ENCODE measurements at places on chromosomes 16 and 17.

- no peak for ATAC-seq
Observed at GRCh38 chr16:69618307-69618706, 52.5 kb downstream of the NFAT5 start.

GRCh38 chr17:2724784-2725164, 13.2 kb upstream of the CLUH start:
- ATAC-seq: peak; percentile 78

GRCh38 chr17:16820979-16821543, 131.0 kb downstream of the CCDC144A start:
- ATAC-seq: no peak

GRCh38 chr17:6413065-6413464, 21.9 kb downstream of the AIPL1 start:
- peak; percentile 21 for ATAC-seq

- no peak for ATAC-seq
Observed at GRCh38 chr17:21475571-21475970, 99.4 kb downstream of the KCNJ12 start.

GRCh38 chr17:3622977-3623594, 13.0 kb downstream of the SHPK start:
- ATAC-seq: no peak

DNA sequence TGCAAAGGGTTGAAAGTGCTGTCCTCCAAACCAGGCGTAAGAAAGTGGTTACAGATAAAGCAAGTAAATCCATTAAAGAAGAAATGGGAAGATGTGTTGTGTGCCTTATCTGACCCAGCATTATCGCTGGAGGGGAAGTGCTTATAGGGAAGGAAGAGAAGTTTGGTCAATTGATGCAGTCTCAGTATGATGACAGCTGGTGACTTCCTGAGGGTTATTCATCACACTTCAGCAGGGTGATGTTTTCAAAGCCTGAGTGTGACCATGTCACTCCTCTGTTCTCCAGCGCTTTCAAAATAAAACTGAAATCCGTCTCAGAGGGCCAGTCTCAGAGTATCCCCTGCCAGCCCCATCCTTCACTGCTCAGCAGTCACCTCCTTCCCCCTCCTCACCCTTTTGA, 505.4 kb upstream of the RBFOX1 start:
- no peak for ATAC-seq

- ATAC-seq: peak; percentile 49
Observed at GRCh38 chr17:63700528-63701455, 867 bp upstream of the LIMD2 start.

DNA sequence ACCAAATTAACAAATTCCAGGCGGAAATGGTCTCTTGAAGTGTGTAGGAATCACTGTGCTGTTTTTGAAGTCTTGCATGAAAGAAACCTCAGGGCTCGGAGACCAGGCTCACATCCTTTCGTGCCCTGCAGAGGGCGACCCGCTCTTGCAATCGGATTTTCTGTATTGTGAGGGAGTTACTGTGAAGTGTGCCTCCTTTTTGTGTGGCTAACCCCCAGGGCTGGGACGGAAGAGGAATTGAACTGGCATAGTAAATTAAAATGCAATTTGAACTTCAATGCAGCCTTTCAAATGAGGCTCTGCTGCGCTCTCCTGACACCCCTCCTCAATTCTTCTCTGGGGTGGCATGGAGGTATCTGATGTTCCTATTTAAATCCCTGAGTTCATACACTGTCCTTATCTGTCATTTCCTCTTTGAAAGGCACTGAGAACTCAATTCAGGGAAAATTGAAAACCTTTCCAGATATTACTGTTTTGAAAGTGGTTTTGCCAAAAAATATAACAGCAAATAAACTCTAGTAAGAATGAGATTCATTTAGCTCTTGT, 51.5 kb upstream of the MGAT5B start:
- peak; percentile 96 for ATAC-seq

DNA sequence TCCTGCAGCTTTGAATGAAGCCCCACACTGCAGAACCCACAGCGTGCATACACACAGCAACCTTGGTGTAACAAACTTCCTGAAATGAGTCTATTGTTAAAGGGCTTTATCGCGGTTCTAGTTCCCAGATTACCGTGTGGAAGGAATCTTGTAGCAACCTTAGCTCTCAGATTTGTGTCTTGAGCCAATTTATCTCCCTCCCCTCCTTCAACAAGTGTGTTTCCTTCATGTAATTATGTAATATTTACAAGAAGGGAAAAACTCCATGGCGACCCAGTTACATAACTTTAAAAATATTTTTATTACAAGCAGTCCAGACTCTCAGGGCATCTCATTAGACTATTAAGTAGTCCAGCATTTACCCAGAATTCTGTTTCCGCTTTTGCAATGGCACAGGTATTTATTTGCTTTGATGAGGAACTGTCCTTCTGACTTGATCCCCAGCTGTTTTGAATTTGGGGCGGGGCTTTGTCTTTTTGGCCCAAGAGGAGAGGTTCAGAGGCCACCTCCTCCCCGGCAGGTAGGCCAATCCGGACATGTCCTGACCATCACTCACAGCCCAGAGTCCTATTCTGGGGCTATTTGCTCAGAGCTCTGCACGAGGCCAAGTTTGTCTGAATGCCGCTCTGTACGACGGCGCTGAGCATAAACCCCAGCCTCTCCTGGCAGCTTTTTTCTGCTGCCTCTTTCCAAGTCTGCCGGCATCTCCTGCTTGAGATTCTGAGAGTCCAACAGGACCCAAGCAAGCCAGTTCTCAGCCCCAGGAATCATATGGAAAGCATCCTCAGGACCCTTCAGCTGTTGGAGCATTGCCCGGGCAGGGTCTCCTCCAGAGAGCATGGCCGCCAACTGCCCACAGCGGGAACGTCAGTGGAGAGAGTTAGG, 35.6 kb downstream of the CLEC16A start:
- ATAC-seq: no peak

- ATAC-seq: no peak
Observed at GRCh38 chr16:48182979-48183537, 27.3 kb upstream of the ABCC12 start.

GRCh38 chr17:1110862-1111598, 68.8 kb downstream of the ABR start:
- ATAC-seq: peak; percentile 58

- no peak for ATAC-seq
Observed at GRCh38 chr16:67707790-67708189, 11.3 kb downstream of the GFOD2 start.

DNA sequence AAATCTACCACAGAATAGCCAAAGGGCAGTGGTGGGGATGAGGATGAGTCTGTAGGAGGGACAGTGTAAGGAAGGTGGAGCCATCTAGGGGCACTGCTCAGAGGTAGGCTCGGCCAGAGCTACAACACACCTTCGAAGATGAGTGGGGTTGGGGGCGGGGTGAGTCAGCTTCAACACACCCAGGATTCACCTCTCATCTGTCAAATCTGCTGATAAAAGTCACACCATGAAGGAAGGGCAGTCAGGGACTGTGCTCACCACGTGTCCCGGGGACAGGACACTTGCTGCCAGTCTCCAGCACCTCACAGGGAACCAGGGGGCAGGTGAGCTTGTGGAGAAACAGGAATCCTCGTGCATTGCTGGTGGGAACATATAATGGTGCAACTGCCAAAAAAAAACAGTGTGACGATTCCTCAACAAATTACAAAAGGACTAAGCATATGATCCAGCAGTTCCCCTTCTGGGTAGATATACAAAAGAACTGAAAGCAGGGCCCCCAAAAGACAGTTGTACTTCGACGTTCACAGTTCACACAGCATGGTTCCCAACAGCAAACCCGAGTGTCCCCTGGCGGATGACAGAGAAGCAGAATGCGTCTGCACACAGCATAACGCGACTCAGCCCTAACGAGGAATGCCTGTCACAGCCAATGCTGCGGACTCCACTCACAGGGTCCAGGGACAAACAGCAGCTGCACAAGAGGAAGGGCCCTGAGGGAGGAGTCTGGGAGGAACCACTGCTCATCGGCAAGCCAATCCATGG, 133.1 kb downstream of the ANKRD11 start:
- peak; percentile 73 for ATAC-seq

- ATAC-seq: no peak
Observed at GRCh38 chr17:13993106-13993505, 76.2 kb upstream of the COX10 start.

All from motor neuron (in vitro differentiated cells).